ENCODE measurements at places on chromosomes 6 and 20.

DNA sequence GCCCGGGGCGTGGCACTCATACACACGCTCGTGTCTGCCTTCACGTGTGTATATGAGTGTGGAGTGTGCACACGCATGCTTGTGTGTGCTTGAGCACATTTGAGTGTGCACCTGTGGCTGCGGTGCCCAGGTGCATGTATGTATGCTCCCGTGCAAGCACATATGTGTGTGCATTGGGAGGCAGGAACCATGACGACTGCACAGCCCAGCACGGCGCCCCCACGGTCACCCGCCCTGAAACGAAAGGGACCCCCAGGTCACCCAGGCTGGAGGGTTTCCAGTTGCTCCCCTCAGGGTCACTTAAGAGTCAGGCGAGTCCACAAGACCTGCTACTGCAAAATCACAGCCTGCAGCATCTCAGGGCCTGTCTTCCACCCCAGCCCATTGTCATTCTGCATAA is 94.7 kb downstream of the YTHDF1 start:
- no peak for DNase-seq

GRCh38 chr20:63342561-63343459 is 18.3 kb downstream of the CHRNA4 start:
- no peak for DNase-seq

- DNase-seq: no peak
Observed at GRCh38 chr20:47659904-47660601, 125.2 kb downstream of the SULF2 start.

DNA sequence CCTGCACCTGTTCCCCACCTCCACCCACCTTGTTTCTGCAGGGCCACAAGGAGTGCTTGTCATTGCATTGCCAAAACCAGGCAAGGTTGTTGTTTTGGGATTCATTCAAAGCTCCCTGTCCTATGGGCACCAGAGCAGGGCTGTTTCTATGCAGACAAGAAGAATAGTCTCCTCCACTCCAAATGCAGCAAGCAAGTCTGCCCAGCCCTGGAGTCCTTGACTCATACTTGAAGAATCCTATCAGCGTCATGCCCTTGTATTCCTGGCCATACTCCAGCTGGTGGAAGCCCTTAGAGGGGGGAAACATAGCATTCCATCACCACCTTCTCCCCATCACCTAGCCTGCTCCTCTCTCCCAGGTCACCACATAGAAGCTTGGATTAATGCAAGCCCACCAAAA is 145.3 kb upstream of the ECI2 start:
- no peak for DNase-seq

DNA sequence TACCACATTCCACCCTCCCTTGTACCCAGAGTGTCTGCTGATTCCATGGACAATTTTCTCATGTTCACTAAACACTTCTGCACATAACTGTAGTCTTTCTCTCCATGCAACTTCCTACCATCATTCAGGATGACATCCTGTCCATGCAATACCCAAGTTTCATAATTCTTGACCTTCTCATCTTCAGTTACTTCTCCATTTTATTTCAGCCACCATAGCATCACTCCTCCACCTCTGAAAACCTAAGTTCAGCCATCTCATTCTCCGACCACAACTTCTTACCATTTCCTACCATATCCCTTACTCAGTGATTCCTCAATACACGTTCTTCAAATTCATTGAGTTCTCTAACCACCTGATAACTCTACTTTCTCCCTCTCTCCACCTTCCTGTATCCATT is 216.5 kb upstream of the TENT5A start:
- no peak for DNase-seq

DNA sequence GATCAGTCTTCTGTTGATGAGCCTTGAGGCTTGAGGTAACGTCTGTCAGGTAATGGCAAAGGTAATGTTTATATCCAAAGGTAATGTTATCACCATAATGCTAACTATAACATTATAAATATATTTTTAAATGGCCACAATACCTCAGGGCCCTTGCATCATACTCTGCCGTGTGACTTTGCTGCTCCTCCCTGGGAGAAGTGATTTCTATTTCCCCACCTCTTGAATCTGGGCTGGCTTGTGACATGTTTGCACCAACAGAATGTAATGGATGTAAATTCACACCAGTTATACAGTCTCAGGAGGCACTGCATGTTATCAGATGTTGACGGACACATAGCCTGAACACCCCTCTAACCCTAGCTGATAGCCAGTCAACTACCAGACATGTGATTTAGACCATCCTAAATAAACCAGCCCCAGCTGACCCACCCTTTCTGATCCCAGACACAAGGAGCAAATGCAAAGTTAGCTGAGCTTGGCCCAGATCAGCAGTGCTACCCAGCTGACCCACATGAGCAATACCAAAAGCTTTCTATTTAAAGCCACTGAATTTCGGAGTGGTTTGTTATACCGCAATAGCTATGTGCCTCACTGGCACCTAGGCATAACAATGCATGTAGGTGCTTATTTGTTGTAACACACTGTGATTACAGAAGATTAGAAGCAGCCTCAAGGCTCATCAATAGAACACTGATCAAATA is 93.8 kb upstream of the SIRPA start:
- no peak for DNase-seq

Measured in amygdala (tissue), 56 donors.